ENCODE measurements at places on chromosomes 3 and 15. TPM values are rescaled to one million over a fixed set of nuclear protein-coding genes. Genes with fewer than 3 reads are reported as not detected.

The PAQR5 gene
- total RNA-seq = 0.11 TPM

The ITIH3 gene
- total RNA-seq = not detected

The TRPM1 gene
- not detected for total RNA-seq

The NR2E3 gene
- not detected for total RNA-seq

The HTR3E gene
- total RNA-seq = not detected

The TMEM202 gene
- total RNA-seq = not detected

The DPPA2 gene
- total RNA-seq = not detected

The VILL gene
- total RNA-seq = 42.4 TPM

The SYNM gene
- total RNA-seq = 6.0 TPM

The CAPN3 gene
- 14.6 TPM for total RNA-seq

The GABRB3 gene
- total RNA-seq = not detected

The HLTF gene
- total RNA-seq = 21.9 TPM

The CLEC3B gene
- total RNA-seq = 0.45 TPM

All from naive thymus-derived CD4-positive, alpha-beta T cell (primary cell).